OCI-M1 (cell line): ENCODE measurements at places on chromosomes 12 and 14.

DNA sequence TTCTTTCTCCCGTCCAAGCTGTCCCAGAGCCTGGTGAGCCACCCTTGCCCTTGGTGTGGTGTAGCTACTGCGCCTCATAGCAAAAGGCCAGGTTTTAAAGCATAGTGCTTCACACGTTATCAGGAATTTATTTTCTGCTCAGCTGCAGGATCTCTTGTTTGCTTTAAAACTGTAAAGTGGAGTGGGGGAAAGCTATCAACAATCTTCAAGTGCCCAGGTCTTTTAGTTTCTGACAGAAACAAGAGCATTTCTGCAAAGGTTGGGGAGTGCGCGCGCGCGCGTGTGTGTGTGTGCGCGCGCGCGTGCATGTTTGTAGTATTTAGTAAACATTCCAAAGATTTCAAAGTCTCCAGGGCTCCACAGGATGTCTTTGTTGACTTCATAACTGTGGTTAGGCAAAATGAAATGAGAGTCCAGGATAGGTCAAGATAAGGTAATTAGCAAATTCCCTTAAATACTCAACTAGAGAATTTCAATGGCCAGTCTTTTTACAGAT lies 45.5 kb downstream of the EML1 start:
- DNase-seq = no peak

- DNase-seq = peak; percentile 89
These were observed 44.5 kb downstream of the KDM2B start for GRCh38 chr12:121536054-121536898.

DNA sequence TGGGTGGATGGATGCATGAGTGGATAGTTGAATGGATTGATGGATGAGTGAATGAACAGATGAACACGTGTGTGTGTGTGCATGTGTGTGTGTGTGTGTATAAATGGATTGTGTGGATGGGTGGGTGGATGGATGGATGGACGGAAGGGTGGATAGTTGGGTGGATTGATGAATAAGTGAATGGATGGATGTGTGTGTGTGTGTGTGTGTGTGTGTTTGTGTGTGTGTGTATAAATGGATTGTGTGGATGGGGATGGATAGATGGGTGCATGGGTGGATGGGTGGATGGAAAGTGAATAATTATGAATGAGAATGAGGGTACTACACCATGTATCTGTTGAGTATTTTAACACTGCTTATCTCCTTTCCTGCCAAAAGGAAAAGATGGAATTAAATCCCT lies 986 bp downstream of the KRT77 start:
- DNase-seq = no peak

GRCh38 chr14:67917006-67917405 lies 97.4 kb downstream of the RAD51B start:
- DNase-seq = no peak

DNA sequence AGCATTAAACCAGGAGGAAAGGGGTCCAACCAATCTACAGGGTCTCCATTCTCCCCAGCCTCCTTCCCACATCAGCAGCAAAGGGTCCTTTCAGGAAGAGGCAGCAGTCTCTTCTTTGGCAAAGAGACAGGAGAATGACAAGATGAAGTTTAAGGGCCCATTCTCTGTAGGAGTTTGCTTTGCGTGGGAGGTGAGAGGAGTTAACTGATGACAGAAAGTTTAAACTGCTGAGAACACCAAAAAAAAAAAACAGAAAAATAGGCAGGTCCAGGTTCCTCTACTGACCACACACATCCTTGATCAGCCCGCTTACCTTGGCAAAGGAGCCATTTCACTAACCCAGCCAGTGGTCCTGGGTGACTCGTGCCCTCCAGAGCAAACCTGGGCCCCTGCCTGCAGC lies 5.7 kb downstream of the SLC6A13 start:
- DNase-seq = peak; percentile 37

DNA sequence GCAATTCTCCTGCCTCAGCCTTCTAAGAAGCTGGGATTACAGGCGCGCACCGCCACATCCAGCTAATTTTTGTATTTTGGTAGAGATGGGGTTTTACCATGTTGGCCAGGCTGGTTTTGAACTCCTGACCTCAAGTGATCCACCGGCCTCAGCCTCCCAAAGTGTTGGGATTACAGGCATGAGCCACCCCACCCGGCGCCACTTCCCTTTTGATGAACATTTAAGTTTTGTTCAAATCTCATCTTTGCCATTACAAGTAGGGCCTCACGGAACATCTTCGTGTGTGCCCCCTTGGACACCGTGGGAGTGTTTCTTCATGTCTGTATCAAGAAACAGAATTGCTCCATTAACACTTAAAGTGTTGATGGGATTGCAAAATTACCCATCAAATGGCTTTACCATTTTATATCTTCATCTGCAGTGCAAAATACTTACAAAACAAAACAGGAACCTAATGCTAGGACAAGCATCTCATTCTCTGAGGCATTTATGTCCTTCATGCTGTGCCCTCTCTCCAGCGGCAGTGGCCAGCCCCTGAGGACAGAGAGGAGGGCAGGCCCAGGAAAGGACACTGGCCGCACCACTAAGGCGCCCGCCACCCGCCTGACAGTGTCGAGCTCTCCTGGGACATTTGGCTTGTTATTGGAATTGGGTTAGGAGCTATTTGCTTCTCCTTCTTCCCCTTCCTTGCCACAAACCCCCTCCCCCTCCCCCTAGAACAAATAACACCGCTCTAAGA lies 61.7 kb downstream of the RFX4 start:
- DNase-seq = no peak

DNA sequence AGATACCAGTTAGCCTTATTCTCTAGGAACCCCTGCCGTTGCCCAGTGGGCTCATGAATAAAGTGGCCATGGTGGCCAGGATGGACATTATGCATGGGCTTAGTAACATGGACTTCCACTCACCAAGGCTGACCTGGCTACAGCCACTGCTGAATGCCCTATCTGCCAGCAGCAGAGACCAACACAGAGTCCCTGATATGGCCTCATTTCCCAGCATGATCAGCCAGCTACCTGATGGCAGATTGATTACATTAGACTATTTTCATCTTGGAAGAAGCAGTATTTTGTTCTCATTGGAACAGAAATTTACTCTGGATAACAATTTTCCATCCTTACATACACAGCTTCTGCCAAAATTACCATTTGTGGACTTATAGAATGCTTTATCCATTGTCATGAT lies 16.2 kb upstream of the LPCAT3 start:
- DNase-seq = no peak

DNA sequence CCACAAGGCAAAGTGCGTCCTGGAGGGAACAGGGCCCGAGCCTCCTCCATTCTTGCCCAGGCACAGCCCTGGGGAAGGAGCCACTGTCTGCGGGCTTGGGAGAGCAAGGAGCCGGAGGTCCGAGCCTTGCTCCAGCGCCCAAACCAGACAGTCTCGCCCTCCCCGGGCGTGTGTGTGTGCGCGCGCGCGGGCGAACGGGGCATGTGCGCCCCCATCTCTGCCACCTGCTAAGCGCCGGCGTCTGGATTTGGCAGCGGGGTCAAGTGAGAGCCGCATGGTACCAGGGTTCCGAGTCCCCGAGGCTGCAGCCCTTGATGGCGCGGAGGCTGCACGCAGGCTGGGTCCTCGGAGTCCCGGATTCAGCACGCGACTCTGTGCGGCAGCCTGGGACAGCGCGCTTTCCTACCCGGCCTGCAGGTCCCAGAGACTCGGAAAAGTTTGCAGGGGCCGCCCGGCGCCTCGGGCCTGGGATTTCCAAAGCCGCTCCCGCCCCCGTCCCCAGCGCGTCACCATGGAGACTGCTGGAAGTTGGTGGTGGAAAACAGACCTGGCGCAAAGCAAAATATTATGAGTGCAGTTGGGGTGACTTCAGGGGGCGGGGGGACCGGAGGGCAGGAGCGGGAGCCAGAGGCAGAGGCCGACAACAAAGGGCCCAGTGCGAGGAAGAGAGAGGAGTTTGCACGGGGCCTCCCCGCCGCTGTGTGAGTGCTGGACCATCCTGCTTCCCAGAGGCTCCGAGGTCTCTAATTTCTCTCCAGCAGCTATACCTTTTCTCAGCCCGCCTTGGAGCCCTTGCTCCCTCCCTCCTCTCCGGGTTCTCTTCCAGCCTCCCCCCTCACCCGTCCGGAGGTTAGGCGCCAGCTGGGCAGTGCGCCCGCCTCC lies 4.2 kb downstream of the RFX4 start:
- no peak for DNase-seq

GRCh38 chr12:64325055-64325454 lies 65.5 kb downstream of the C12orf56 start:
- no peak for DNase-seq
